Hematopoietic multipotent progenitor cell treated with erythropoietin and hydrocortisone succinate and interleukin-3 and kit ligand, for 17 days (in vitro differentiated cells): ENCODE measurements at places on chromosomes 1 and 21.

DNA sequence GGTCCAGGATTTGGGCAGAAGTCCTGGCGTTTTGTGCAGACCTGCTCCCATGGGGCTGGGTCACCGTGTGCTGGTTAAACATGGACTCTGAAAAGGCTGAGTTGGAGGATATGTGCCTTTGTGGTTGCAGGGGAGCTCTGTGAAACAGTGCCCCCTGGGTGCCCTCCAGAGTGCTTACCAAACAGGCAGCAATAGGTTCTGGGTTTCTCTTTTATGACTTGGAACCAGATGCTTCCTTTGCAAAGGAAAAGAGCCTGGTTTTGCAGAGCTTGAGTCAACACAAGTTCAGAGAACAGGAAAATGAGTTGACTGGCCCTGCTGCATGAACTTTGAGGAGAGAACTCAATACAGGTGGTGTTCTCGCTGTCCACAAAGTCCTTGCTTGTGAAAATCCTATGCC, 288.9 kb downstream of the TM2D1 start:
- no peak for DNase-seq

DNA sequence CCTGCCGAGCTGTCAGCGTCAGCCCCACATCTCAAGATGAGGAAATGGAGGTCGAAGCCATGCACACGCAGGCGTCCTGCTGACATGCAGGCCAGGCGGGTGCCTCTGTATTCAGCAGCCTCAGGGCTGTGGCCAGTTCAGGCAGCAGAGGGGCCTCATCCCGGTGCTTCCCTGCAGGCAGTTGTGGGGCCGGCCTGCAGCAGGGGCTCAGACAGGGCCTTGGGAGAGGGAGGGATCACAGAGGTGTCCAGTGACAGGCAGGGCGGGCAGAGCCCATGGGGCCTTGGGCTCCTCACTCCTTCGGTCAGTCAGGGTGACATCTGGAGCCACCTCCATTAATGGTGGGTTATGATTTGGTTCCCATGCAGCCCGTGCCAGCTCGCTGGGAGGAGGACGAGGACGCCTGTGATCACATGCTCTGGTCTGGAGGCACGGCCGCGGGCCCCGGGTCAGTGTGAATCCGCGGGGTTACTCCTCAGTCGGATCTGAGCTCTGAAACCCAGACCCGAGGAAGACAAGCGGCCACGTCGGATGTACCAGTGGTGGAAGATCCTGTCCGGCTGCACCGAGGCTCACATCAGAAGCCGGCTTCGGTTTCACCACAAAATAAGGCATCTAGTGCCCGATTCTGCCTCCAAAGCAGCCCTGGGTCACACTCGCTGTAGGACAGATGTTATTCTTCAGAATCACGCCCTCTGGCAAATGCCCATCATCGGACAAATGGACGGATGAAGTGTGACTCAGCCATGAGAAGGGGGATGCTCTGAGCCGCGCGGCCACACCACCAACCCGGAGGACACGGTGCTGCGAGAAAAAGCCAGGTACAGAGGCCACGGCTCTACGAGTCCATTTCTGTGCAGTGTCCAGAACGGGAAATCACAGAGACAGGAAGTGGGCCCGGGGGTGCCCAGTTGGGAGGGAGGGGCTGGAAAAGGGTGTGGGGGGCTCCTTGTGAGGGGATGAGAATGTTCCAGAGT, 33.4 kb downstream of the KRTAP10-1 start:
- DNase-seq: no peak

GRCh38 chr1:96863449-96863848, 141.9 kb downstream of the PTBP2 start:
- no peak for DNase-seq

DNA sequence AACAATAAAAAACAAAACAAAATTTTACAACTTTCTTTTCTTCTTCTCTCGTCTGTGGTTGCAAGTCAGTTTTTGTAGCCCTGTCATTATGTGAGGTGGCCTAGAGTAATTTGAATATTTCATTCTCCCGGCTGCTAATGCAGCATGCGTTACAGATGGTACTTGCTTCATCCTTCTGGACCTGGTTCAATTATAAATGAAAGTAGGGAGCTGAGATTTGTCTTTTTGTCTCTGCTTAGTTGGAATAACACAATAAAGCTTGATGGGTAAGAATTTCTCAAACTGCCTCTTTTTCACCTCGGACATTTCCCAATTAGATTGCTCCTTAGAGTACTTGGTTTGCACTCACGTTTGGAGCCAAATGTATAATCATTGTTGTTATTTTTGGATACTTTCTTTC, 201.6 kb downstream of the PBX1 start:
- DNase-seq: no peak

DNA sequence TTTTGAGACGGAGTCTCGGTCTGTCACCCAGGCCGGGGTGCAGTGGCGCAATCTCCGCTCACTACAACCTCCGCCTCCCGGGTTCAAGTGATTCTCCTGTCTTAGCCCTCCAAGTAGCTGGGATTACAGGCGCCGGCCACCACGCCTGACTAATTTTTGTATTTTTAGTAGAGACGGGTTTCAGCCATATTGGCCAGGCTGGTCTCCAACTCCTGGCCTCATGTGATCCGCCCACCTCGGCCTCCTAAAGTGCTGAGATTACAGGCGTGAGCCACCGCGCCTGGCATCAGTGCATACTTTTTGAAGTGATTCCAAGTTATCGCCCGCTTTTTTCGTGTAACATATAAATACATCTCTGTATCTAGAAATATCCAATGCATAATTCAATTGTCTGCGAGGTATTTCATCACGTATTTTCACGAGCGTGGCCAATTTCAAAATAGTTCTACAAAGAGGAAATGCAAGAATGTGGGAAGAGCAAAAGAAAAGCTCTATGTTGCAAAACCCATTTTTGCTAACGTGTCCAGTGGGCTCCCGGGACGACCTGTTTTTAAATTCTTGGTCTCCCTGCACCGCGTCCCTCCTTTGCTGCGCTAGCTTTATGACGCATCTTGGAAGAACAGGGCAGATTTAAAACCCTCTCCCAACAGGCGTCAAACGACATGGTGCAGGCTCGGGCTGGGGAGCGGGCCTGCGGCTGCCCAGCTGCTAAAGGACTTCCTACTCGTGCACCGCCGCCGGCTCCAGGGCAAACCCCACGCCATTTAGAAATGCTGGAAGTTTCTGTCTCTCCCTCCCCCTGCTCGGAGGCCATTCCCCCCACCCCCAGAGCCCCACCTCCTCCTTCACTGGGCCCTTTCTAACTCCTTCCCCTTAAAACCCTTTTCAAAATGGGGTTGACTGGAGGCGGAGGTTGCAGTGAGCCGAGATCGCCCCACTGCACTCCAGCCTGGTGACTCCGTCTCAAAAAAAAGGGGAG, 923 bp upstream of the IFNGR2 start:
- no peak for DNase-seq

GRCh38 chr21:42401154-42401553, 2.5 kb upstream of the UBASH3A start:
- DNase-seq: no peak

DNA sequence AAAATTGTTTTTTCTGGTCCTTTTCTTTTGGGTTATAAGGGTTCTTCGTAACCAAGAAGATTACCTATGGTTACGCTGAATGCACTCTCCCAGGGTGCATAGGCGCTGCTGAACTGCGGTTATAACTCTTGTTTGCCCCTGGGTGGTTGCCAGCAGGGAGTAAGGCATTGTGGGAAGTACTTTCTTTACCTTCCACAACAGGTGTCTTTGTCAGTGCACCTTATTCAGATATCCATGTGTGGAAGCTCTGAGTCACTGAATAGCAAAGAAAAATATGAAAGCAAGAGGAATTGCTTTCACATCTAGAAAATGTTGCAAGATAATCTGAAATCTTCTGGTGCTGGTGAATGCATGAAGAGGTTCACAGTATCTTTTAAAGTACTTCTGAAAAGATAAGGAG, 124.4 kb upstream of the CACYBP start:
- DNase-seq: no peak

DNA sequence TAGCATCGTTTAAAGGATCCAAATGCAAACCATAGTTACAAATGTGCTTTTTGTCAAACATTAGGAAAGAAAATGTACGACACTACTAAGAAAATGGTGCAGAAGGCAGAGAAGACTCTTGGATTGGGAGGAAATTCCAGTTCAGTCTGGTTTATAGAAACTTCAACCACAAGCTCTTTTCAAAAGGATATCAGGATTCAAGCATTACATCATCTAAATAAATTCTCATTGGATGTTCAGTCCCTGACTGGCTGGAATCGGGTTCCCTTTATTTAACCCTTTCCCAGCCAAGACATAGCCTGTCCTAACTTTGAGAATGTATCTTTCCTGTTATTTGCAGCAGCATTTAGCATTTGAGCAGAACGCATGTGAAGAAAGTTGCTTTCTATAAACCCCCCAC, 184.6 kb downstream of the LMO4 start:
- no peak for DNase-seq

DNA sequence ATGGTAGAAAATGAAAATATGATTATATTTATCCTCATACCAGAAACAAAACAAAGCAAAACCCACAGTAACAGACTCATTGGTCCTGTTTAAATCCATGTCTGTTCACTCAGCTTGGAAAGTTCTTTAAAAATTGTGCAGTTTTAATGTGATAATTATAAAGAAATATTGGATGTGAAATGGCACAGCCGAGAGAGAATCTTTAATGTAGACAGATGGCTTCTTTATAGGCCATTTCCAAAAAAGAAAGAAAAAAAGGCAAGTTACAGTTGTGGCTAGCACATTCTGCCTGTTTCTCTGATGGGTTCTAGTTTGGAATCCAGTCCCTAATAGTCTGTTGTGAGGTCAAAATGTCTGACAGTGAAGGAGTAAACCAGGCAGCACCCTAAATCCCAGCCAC, 62.0 kb downstream of the SH3BGR start:
- no peak for DNase-seq

DNA sequence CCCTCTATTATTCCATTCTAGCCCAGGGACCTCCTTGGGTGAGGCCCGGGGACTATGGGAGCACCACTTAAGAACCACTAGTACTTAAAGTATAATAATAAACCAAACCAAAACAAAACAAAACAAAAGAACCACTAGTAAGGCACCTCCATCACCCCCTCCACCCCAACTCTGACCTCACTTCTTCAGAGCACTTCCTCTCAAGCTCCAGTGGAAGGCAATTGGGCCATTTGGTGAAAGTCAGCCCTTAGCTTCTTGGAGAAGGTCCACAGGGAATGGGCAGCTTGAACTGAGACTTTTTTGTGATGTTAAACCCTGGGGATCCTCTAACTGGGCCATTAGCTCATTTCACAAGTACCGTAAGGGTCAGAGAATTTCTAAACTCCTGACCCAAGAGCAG, 237.3 kb downstream of the RHOU start:
- no peak for DNase-seq

- no peak for DNase-seq
These were observed 94.6 kb downstream of the SETD4 start for GRCh38 chr21:35965699-35966098.

DNA sequence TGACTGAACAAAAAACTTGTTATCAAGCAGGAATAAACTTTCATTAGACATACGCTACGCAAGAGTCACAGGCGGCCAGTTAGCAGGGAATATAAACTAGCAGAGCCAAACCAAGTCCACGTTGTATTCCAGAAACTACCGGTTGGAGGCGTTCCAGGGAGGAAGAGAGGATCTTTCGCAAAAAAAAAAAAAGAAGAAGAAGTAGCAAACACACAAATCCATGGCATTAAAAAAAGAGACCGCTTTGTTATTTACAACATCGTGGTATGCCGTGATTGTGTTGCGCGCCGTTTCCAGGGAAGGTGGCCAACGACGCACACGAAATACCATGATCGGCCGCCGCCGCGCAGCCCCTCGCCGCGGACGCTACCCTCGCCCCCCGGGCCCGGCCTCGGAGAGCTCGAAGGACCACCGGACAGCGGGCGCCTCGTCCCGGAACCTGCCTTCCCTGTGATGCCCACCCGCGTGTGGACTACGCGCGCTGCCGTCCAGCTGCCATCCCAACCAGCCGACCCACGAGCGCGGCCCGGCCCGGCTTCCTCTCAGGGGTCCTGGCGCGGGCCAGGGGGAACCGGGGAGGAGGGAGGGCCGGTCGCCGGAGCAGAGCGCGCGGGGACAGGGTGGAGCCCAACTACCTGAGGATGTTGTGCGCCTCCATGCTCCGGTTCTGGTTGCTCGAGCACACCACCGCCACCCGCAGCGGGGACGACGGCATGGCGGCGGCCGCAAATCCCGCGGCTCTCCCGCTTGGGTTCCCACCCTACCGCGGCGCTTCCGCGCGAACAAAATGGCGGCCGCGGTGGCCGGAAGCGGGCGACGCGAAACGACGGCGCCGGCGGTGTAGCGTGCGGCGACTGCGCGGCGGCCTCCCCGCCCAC, 581 bp downstream of the SSU72 start:
- peak; percentile 75 for DNase-seq

DNA sequence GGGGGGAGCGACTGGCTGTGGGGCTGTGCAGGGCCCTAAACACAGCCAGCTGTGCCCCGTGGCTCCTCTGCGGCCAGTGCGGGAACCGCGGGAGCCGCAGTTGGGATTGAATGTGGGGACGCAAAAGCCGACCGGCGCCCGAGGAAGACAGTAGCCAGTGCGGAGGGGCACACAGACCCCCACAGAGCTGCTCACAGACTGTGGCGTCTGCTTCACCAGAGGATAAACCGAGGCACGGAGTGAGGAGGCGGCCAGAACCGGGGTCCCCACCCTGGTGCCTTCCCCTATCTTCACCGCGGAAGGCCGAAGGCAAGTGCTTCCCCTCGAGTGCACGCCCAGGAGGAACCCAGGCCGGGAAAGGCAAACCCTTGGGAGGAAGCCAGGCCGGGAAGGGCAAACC, 8.7 kb upstream of the TMEM52 start:
- no peak for DNase-seq

DNA sequence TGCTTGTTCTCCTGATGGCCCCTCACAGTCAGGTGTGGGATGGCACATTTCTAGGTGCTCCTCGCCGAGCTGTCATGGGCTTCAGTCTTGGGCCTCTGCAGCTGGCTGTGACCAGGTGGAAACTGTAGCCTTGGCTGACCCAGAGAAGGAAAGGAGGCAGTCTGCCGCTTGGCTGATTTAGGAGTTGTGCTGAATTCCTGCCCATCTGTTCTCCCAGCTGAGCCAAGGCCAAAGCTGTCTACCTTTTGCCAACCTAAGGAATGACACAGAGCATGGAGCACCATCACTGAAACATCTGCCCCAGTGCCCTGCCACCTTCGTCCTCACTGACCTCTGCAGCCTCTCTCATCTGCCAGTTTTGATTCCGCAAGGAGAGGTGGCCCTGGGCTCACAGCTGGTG, 27.9 kb downstream of the UTP25 start:
- DNase-seq: no peak

GRCh38 chr1:229437443-229437842, 3.5 kb upstream of the ACTA1 start:
- no peak for DNase-seq

GRCh38 chr1:184388319-184388889, 1.6 kb downstream of the C1orf21 start:
- no peak for DNase-seq

- no peak for DNase-seq
These were observed 3.0 kb upstream of the LACTBL1 start for GRCh38 chr1:22975694-22976093.
